ENCODE measurements at places on chromosomes 12 and 14.

GRCh38 chr12:95802482-95803270 lies 12.1 kb upstream of the NTN4 start:
- no peak for DNase-seq

- no peak for DNase-seq
Observed at GRCh38 chr14:52080808-52081755, 12.2 kb upstream of the NID2 start.

DNA sequence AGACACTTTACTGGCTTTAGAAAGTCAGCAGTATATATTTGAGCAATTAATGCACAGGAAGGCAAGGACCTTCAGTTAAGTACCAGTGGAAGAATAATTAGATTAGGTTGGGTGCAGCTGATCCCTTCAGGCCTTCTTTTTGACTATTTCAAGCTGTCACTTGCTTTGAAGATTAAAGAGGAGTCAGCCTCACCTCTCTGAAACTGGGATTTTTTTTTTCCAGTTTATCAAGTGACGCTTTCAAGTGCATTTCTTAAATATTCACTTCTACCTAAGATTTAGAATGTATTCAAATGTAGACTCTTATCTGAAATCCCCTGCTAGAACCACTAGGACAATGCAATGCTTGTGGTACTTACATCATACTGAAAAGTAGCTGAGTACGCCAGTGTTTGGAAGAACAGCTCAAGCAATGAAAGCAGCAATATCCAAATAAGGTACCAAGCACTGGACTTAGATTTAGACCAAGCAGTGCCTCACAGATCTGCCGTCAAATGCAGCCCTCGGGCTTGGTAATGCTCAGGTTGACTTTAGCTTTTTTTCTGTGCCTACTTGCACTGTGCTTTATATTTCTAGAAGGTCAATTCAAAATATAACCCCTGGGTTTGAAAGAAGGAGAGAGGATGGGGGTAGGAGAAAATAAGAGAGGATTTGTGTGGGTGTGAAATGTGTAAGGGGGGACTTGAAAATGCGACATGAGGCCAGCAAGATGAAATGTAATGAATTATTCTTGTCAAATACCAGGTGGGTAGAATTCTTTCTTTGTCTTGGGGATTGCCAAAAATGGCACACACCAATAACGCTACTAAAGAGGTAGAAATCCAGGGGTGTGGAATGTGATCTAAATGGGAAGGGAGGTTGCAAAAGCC lies 3.7 kb upstream of the FERMT2 start:
- DNase-seq, result no peak

DNA sequence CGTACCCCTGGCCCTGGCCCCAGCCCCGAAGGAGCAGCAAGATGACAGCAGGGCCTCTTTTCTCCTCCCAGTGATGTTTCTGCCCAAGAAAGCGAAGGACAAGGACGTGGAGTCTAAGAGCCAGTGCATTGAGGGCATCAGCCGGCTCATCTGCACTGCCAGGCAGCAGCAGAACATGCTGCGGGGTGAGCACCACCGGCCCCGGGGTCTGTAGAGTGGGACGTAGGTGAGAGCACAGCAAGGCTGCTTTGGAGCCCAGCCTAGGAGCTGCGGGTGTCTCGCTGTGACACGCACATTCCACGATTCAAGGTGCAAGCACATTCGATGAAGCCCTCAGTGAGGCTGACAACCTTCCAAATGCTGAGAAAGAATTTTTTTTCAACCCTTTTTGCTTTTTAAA lies 5.2 kb upstream of the TEX22 start:
- no peak for DNase-seq

GRCh38 chr14:23078692-23079116 lies 16.2 kb downstream of the ACIN1 start:
- DNase-seq, result no peak
